ENCODE measurements at places on chromosomes 1 and 21. TPM values are rescaled to one million over a fixed set of nuclear protein-coding genes. Genes with fewer than 3 reads are reported as not detected.

DNA sequence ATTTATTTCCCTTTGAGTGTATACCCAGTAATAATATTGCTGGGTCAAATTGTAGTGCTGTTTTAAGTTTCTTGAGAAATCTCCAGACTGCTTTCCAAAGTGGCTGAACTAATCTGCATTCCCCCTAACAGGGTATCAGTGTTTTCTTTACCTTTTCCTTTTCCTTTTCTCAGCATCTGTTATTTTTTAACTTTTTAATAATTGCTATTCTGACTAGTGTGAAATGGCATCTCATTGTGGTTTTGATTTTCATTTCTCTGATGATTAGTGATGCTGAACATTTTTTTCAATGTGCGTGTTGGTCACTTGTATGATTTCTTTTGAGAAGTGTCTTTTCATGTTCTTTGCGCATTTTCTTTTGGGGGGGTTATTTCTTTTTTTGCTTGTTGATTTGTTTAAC lies 374.9 kb upstream of the BRINP3 start:
- no peak for DNase-seq
- H3K27ac ChIP-seq = no peak overlapping the region
- no peaks in the 10 kb centered on the region for H3K4me1 ChIP-seq
- no peaks in the 10 kb centered on the region for H3K27me3 ChIP-seq
- no peaks in the 10 kb centered on the region for H3K36me3 ChIP-seq

DNA sequence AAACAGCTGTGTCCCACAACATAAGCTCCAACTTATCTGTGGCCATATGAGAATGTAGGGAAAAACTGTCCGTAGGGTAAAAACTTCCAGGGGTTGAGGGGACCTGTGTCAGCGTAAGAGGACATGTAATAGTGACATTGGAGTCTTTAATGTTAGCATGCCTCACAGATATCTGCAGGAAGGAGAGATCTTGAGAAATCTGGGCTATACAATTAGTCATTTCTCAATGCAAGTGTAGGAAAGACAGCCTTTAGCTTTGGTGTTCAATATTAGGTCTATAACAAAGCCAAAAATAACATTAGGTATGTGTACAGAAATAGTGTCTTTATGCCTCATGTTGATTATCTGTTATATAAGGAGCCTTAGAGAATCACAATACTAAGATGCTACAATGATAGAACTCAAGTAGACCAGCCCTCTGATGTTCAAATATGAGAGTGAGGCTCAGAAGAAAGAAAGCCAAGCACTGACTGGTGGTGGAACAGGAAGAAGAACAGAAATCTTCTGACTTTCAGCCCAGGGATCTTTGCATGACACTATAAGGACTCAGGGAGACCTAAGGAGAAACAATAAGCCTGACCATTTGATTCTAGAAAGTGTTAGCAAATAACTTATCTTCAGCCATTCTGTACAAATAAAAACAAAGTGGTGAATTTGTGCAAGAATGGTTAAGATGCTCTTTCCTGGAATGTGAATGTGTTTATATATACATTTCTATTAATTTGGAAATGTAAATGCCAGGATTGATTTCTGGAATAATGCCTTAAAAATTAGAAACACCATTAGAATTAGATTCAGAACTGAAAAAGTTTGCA lies 152.6 kb downstream of the ZC3H11B start:
- no peaks in the 10 kb centered on the region for H3K36me3 ChIP-seq
- peaks cover 2% of the 10 kb centered on the region for H3K4me1 ChIP-seq
- DNase-seq = no peak
- no peaks in the 10 kb centered on the region for H3K27me3 ChIP-seq
- H3K4me3 ChIP-seq = no peak overlapping the region

The KIAA0040 gene
- total RNA-seq = 31.5 TPM

The KRTAP13-2 gene
- total RNA-seq = not detected

DNA sequence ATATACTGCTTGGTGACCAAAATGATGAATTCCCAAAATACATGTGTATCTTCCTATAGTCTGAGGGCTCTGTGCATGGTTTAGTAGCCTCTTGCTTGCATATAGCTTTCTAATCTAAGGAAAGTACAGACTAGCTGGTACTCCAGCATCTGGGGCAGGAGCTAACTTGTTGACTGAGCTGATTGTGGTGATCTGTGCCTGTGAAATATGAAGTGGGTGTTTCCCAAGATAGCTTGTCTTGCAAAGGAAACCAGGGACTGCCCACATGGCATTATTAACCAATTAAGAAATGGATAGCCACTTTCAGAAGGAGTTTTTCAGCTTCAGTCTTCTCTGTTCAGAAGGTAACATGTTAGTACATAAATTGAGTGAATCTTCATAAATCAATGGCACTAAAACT lies 219.8 kb downstream of the NEGR1 start:
- no peak for DNase-seq
- no peaks in the 10 kb centered on the region for H3K27me3 ChIP-seq
- no peak overlapping the region for H3K27ac ChIP-seq
- no peak overlapping the region for H3K4me3 ChIP-seq
- H3K36me3 ChIP-seq = no peaks in the 10 kb centered on the region

GRCh38 chr1:85318217-85318616 lies 41.8 kb upstream of the BCL10 start:
- H3K27ac ChIP-seq = no peak overlapping the region
- DNase-seq = no peak
- peaks cover 53% of the 10 kb centered on the region for H3K27me3 ChIP-seq
- no peak overlapping the region for H3K4me3 ChIP-seq
- H3K36me3 ChIP-seq = no peaks in the 10 kb centered on the region
- H3K4me1 ChIP-seq = peaks cover 3% of the 10 kb centered on the region

Data from T-helper 17 cell (primary cell).